ENCODE measurements at places on chromosomes 4 and X.

- DNase-seq, result peak; percentile 86
These were observed at the start of gene ARAP2 for GRCh38 chr4:36244257-36245082. TSS of gene ARAP2 (minus strand) at chr4:36244514. CDS start at chr4:36229486, 15,028 bp downstream.

DNA sequence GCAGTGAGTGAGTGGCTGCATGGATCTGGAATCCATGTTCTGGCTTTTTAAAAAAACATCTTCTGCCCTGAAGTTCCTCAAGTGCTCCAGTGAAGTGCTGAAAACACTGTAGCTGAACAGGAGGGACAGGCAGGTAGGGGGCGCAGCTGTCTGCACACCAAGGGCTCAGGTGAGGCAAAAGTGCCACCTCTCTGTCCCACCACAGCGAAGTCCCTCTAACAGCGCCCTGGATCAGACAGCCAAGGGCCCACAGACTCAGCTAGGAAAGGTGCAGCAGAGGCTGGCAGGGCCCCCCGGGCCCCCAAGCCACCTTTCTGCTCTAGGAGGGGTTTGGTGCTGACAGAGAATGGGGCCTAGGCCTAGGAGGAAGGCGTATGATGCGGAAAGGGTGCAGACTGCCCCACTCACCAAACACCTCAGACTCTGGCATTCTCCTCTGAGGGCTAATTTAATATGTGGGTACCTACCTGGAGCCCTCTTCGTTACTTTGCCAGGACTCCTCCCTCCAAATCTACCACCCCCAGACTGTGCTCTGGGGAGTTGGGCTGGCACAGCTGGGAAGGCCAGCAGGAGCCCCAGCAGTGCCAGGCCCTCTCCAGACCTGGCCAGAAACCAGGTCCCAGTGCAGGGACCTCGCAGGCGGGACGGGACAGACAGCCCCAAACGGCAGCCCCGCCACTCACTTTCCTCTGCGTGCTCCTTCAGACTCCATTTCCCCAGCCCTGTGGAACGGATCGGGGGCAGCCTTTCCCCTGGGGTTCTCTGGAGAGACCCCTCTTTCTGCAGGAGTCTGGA, 73.7 kb downstream of the ENPP6 start:
- DNase-seq, result no peak

DNA sequence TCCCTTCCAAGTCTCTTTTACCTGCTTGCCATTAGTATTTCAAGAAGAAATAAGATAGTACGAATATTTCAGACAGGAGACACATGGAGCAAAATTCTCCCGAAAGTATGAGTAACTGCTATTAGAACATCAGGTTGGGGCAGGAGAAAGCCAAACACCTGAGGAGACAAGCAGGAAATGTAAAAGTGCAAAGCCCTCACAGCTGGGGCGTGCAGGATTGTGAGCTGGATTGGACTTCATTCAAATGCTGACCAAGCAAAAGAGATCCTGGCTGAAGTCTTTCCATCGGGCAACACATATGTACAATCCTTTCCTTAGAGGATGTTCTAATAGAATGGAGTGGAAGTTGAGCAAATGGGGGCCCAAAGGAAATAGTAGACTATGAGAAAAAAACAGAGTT, 76.8 kb downstream of the DTHD1 start:
- no peak for DNase-seq

- DNase-seq, result no peak
These were observed 1688.0 kb downstream of the STIM2 start for GRCh38 chr4:28548594-28548993.

GRCh38 chrX:133546441-133546840, 131.2 kb upstream of the GPC4 start:
- DNase-seq, result no peak

DNA sequence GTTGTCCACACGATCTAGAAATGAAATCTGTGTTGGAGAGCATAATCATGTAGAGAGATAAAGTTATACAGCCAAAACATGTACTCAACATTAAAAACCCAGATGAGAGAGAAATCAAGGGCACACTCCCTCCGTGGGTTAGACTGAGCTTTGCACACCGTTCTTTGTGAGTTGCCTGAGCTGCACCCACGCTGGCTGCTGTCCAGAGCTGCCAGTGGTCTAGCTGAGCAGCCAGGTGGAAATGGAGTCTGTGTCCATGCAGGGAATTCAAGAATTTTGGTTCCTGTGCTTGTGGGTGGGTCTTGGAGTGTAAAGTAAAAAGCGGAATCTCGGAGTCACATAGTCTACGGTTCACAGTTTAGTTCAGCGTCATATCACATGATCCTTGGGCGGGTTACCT, 84.6 kb downstream of the GPR143 start:
- no peak for DNase-seq

GRCh38 chr4:46506876-46507275, 116.9 kb upstream of the GABRA2 start:
- DNase-seq, result peak; percentile 2

DNA sequence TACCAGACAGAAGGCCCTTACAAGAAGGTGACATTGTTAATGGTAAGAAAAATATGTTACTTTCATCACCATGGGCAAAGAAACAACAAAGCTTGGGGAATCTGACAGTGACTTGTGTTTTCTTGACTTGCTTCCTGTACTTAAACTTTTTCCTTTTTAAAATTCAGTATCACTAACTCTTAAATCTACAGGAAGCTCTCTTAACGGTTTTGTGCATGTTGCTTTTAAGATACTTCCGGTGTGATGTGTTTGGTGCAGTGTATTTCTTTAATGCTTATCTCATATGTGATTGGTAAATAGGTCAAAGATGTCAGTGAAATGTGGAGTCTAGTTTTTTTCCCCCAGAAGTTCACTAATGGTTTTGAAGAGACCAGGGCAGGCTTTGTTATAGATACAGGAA, 45.2 kb downstream of the ADH5 start:
- DNase-seq, result no peak

DNA sequence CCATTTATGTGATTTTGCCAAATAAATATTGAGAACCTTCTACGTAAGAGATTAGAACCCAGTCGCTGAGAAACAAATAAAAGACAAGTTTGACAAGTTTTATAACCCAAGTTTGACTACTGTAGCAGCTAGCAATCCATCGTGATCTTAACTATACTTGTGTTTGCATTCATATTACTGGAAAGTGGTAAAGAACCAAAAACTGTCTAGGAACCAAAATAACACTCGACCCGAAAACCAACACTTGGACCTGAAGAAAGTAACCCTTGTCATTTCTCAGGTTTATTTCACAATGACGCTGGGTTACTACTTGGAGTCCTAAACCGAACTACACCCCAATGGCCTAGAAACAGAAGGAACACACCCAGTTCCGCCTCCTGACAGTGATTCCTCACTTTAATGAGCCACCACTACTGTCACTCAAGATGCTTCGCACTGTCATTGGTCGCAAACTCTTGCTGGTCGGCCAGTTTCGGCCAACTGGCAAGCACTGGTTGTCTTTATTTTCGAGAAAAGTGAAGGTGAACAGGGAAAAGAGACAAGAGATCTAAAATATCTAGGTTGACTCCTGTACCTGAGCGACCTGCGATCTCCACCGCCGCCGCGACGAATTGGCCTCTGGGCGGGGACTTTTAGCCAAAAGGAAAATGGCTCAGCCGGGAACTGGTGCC, 496 bp downstream of the FBXO8 start:
- DNase-seq, result peak; percentile 71

DNA sequence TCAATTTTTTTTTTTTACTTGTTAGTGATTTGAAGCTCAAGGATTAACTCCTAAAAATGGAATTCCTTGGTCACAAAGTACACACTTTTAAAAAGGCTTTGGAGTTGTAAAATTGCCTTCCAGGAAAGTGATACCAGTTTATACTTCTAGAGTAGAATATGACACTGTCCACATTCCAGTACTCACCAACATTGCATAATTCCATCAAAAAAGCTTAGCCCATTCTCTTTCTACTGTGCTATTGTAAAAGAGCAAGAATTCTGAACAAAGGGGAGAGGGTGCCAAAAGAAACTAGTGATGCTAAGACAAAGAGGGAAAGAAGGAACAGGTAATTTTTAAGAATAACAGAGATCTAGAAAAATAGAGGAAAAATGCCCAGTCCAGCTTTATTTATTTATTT, 10.4 kb upstream of the PHOX2B start:
- no peak for DNase-seq

DNA sequence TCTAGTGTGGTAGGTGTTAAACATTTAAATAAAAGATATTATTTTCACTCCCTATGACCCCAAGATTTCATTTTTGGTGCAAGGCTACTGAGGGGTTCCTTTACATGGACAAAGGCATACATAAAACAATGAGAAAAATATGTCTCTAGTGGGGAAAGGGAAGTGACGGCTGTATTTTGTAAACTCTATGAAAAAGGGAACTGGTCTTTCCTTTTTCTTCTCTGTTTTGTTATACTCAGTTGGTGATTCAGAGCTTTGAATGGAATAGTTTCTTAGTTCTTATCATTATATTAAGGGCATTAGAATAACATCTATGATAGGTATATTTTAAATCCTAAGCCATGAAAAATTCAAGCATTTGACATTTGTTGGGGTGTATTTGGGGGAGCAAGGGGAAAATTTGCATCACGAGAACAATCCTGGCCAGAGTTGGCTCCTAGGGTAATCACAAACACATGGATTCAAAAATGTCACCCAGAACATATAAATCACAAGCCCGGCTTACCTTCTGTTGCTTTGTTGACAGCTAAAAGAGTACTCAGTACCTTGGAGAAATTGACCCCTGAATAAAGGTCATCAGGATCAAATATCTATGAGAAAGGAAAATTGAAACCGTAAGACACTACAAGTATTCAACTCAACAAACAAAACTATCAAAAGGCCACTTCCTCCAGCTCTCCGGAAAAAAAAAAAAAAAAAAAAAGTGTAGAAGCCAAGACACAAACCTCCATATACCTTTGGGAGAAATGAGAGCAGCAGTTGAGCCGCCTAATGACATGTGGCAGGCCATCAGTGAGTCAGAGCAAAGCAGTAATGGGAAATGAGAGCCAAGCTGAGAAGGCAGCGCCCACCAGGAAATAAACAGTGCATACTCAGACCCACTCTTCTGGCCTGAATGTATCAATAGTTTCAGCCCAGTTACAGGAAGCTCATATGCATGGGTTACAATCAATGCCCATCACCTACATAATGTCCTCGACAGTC, 33.4 kb downstream of the ARHGEF6 start:
- no peak for DNase-seq

- no peak for DNase-seq
These were observed 14.5 kb downstream of the LNX1 start for GRCh38 chr4:53576676-53577372.

- no peak for DNase-seq
These were observed 20.6 kb downstream of the DCHS2 start for GRCh38 chr4:154471032-154471431.

- DNase-seq, result no peak
These were observed 100.3 kb upstream of the FAT1 start for GRCh38 chr4:186823989-186824388.

DNA sequence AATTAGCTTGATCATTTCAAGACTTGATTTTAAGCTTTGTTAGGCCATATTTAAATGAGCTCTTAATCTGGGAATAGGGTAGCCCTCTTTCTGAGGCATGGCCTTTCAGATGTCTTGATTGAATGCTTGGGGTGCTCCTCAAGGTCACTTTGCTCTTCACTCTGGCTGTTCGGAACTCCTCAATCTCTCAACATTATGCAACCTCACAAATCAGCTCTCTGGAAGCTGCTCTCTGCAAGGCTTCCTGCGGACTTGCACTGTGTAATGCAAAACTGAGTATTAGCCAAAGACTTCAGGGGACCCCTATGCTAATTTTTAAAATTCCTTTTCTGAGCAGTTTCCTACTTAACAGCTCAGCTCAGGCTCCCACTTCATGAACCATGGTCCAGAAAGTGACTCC, 398.3 kb downstream of the PRDM5 start:
- no peak for DNase-seq

DNA sequence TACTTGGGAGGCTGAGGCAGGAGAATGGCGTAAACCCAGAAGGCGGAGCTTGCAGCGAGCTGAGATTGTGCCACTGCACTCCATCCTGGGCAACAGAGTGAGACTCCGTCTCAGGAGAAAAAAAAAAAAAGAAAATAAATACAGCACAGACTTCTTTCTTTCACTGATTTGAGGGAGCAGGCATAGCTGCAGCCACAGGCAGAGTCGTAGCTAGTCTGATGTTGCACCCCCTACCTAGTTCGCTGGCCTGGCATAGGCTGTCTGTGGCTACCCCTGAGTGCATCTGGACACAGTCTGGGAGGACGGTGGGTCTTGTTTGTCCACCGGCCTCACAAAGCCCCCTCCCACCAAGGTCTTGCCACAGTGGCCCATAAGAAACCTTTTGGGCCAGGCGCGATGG, 21.4 kb downstream of the IL3RA start:
- DNase-seq, result no peak

Measured in NCI-H1417 (cell line).